ENCODE measurements at places on chromosomes 1 and 21.

GRCh38 chr21:37219761-37220432, 47.2 kb downstream of the VPS26C start:
- DNase-seq: no peak

DNA sequence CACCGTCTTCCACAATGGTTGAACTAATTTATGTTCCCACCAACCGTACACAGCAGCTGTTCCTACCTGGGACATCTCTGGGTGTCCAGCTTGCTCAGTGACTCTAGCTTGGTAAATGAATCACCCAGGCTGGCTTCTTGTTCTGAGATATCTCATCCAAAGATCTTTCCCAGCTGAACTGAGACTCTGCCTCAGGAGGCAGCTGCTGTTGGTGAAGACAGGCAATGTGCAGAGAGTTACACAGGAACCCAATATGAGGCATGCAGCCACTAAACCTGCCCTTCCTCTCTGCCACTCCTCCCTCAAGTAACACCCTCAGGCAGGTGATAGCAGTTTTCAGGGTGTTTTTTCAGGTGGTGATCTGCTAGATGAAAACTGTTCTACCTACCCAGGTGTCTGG, 14.0 kb upstream of the FOXO6 start:
- DNase-seq: no peak

DNA sequence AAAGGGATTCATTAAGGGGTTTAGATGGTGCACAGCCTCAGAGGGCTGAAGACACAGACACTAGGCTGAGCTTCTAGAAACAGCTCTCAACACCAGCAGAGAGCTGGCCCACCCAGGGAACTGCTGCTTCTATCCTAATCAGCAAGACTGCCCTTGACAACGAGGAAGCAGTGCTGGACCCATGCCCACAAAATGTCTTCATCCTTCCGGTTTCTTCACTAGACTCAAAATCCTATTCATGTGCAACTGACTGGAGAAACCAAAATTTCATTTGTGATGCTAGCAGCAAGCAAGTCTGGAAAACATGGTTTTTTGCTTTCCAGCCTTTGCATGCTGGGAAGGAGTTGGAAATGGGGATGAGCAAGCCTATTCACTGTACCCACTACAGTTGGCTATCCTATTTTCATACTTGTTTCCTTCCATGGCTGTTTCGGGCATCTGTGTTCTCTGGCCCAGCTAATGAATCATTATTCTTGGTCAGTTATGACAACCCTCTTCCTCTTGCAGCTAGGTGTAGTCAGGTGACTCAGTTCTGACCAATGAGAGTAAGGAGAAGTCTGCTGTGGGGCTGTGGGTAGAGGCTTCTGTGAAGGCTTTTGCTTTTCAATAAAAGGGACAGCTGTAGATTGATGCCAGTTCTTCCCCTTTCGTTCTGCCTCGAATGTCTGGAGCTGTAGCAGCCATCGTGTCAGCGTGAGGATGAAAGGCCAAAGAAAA, 14.6 kb upstream of the TMEM61 start:
- DNase-seq: peak; percentile 74

DNA sequence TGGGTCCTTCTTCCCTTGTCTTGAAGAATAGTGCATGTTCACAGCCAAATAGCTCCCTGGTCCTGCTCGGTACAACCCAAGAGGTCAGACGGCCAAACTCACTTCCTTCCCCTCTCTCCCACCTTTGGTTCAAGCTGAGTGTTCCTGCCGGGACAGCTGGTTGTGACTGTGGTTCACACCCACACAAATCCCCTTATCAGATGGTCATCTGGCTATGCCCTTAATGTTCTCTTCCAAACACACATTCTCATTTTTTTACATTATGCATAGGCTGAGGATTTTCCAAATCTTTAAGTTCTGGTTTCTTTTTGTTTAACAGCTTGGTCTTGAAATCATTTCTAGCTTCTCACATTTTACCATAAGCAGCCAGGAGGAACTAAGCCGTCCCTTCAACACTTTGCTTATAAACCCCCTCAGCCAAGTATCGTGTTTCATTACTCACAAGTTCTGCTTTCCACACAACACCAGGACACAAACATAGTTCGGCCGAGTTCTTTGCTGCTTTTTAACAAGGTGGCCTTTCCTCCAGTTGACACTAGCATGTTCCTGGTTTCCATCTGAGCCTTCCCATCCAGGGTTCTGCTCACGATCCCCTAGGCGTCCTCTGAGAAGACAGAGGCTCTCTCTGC, 19.7 kb upstream of the TSPEAR start:
- no peak for DNase-seq

- DNase-seq: no peak
These were observed 19.2 kb upstream of the VASH2 start for GRCh38 chr1:212930986-212931678.

GRCh38 chr1:93495911-93496310, 48.0 kb downstream of the FNBP1L start:
- no peak for DNase-seq

- no peak for DNase-seq
These were observed 26.6 kb upstream of the MPZL1 start for GRCh38 chr1:167695147-167695546.

- DNase-seq: no peak
These were observed 30.1 kb downstream of the RCC2 start for GRCh38 chr1:17409391-17409811.

DNA sequence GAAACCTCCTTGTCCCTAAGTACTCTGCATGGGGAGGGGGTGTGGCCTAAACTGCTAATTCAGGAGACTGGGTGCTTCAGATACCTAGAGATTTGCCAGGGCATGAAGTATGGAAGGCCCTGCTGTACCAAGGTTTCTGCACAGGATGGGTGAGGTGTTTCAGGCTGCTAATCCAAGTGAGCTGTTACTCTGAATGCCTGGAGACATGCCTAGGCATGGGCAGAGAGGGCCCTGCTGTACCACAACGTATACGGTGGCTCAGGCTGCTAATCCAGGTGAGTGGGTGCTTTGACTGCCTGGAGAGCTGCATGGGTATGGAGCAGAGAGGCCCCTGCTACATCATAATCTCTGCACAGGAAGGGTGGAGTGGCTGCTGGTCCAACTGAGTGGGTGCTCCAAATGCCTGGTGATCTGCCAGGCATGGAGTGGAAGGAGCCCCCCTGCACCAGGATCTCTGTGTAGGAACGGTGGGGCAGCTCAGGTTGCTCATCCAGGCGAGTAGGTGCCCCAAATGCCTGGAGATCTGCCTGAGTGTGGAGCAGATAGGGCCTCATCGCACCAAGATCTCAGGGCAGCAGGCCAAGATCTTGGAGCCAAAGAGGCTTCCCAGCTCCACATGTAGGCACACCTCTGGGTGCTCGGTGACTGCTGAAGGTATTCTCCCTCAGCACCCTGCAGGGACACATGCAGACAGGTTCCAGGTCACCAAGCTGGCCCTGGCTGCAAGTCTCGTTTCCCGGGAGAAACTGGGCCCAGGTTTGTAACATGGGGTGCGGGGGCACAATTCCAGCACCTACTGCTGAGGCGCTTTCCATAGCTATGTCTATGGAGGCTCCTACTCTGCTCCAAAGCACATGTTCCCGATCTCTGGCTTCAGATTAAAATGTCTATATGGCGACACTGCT, 252.5 kb upstream of the PLXNA2 start:
- no peak for DNase-seq
